ENCODE measurements at places on chromosomes 2 and 18. TPM values are rescaled to one million over a fixed set of nuclear protein-coding genes. Genes with fewer than 3 reads are reported as not detected.

DNA sequence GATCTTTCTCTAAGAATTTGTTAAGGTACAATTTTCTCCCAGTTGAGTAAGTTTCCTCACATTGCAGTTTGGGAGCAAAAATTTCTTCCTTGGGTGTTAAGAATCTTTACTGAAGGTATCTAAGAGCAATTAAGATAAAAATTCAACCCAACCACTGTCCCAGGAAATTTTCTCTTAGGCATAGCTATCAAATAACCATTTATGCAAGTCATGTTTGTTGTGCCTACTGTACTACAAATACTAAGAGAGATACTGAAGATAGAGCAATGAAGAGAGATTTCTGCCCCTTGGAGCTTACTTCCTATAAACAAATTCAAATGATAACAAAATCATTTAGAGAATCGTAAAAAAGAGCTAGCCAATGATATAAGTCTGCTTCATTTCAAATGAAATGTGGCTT is 402.8 kb downstream of the LRRTM4 start:
- DNase-seq: no peak

DNA sequence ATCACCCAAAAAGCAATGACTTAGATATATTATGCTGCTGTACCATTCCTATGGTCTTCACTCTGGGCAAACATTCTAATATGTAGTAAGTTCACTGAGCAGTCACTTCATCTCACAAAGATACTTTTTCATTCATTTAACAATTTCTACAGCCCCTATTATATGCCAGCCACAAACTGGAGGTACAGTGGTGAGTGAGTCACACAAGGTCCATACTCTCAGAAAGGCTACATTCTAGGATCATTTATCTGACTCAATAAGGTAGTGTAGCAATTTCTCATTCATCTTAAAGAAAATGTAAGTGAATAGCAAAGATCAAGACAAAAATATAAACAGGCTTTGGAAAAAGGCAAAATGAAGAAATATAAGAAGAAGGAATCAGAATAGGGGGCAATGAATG is 40.5 kb downstream of the NHEJ1 start:
- DNase-seq: no peak

DNA sequence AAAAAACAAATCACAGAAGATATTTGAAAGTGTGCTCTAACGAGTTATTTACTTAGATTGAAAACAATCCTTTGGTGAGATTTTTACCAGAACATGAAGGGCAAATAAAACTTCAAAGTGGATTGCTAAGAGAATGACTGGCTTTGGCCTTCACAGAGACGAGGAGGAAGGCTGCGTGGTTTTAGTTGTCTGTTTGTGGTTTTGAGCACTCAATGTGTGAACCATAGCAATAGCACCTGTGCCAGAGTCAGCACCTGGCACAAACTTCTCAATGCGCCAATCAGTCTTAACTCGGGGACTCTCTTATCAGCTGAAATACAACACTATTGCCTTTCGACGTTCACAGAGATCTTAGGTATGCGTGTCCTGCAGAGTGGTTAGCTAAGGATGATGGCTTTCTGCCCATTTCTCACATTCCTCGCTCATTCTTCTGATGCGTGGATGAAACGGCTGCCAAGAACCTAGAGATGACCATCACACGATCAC is 70.0 kb downstream of the MBP start:
- DNase-seq: no peak

GRCh38 chr2:109215866-109216265 is 86.9 kb downstream of the SH3RF3 start:
- no peak for DNase-seq

DNA sequence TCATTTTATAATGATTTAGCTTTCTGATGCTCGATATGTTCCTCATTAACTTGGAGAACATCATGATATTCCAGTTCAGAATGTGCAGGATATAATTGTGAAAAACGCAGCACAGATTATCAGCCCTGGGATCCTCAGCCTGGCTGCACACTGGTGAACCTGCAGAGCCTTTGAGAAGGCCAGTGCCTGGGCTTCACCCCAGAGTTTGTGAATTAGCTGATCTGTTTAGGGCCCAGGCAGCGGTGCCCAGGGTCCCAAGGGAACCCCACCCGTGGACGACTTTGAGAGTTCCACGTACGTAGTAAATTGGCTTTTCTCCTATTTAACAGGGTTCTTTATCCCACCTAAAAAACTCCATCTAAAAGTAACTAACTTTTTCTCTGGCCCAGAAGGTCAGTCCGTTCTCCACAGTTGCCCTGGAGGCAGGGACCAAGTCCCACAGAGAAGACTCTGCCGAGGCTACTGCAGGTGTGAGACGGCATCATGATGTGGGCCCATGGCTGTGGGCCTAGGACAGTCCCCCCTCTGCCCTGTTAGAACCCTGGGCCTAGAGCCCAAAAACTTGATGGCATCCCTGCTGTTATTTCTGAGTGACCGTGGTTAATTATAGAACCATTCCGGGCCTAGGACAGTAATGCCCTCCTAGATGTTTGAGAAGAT is 39.6 kb upstream of the RPL31 start:
- no peak for DNase-seq

DNA sequence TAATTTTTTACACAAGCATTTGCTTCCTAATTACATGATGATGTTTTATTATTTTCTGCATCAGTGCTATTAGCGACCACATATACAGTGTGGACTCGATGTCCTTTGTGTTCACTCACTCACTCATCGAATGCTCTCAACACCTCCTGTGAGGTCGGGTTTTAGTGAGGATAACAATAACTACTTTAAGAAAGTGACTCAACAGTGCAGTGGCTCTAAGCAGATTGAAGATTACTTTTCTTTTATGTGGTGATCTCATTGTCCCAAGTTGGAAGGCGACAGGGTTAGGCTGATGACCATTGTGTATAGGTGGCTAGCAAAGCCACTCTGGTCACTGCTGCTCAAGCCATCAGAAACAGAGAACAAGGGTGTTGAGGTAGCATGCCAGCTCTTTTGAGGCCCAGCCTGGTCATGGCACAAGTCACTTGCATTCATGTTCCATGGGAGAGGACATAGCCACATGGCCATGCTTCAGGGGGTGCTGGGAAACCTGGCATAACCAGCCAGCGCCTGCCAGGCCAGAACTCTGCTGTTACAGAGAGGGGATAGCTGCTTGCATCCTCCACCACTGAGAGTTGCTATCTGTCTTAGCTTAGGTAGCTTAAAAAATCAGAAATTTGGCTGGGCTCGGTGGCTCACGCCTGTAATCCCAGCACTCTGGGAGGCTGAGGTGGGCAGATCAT is 60.4 kb downstream of the PDCL3 start:
- no peak for DNase-seq

GRCh38 chr2:46213906-46214305 is 83.3 kb upstream of the EPAS1 start:
- DNase-seq: no peak

DNA sequence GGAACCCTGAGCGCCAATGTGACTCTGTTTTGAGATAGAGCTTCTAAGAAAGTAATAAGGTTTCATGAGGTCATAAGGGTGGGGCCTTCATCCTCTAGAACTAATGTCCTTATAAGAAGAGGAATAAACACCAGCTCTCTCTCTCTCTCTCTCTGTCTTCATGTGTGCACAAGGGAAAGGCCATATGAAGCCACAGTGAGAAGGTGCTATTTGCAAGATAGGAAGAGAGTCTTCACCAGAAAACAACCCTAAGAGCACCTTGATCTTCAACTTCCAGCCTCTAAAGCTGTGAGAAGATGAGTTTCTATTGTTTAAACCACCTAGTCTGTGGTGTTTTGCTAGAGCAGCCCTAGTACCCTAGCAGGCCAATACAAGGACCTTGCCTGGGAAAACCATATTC is 55.8 kb downstream of the DOCK10 start:
- no peak for DNase-seq

- no peak for DNase-seq
Measured at GRCh38 chr2:65215946-65216345, 11.7 kb upstream of the ACTR2 start.

- DNase-seq: no peak
Measured at GRCh38 chr2:28377195-28377816, 15.4 kb upstream of the FOSL2 start.

GRCh38 chr18:58863539-58864145 is 1.0 kb upstream of the ZNF532 start:
- no peak for DNase-seq

DNA sequence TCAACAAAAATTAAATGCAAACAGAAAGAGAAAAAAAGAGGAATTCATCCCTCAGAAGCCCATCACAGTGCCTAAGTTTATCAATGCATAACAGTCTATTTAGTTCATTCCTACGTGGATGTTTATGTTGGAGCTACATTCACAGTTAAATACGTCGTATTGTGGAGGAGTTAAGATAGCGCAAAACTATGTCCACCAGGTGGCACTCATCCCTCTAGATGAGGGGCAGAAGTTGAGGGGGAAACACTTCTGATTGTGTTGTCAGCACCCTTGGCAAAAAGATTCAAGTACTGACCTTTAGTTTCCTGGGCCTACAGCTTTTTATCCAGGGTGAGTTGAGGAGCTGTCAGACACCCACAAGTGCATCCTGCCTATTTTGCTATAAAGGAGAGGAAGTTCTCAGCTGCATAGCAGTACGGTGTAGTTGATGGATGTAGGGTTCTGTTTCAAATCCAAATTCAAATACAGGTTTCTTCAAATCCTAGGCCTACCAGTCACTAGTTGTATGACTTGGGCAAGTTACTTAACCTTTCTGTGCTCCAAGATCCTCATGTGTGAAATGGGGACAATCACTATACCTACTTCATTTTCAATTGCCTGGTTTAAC is 26.8 kb upstream of the MYO1B start:
- DNase-seq: peak; percentile 9

DNA sequence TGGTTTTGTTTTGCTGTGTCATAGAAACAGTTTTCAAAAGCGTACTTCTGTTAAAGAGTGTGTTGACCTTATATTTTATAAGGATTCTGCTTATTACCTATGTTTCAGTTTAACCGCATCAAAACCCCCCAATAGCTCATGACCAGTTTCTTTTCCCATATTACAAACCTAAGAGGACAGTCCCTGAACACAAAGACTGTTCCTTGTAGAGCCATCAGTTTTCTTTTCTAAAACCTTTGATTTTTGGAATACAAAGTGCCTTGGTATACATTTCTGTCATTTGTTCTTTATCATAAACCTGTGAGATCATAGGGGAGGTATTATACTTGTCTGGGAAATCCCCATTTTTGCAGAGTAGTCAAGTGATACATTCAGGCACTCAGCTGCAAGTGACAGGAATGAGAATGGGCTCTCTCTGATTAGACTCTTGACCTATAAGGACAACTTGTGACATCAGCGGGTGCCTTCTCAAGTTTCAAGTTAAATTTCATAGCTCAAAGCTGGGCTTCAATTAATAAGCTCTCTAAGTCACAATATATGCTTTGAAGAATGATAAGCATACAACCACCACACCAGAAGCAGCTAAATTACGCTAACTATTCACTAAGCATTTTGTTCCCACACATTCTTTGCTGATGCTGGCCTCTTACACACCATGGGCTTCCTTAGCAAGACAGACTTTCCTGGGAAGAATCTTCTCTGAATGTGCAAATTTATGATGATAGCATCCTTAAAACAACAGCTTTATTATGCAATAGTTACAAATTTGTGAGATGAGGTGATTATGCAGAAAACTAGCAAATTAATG is 97.5 kb upstream of the CD302 start:
- DNase-seq: no peak

- DNase-seq: no peak
Measured at GRCh38 chr18:77021075-77021474, 111.5 kb downstream of the MBP start.

- DNase-seq: no peak
Measured at GRCh38 chr2:1972422-1972821, 228.1 kb upstream of the PXDN start.

- no peak for DNase-seq
Measured at GRCh38 chr2:211367293-211367692, 810.9 kb downstream of the CPS1 start.

GRCh38 chr2:118239284-118239683 is 151.0 kb downstream of the INSIG2 start:
- no peak for DNase-seq

DNA sequence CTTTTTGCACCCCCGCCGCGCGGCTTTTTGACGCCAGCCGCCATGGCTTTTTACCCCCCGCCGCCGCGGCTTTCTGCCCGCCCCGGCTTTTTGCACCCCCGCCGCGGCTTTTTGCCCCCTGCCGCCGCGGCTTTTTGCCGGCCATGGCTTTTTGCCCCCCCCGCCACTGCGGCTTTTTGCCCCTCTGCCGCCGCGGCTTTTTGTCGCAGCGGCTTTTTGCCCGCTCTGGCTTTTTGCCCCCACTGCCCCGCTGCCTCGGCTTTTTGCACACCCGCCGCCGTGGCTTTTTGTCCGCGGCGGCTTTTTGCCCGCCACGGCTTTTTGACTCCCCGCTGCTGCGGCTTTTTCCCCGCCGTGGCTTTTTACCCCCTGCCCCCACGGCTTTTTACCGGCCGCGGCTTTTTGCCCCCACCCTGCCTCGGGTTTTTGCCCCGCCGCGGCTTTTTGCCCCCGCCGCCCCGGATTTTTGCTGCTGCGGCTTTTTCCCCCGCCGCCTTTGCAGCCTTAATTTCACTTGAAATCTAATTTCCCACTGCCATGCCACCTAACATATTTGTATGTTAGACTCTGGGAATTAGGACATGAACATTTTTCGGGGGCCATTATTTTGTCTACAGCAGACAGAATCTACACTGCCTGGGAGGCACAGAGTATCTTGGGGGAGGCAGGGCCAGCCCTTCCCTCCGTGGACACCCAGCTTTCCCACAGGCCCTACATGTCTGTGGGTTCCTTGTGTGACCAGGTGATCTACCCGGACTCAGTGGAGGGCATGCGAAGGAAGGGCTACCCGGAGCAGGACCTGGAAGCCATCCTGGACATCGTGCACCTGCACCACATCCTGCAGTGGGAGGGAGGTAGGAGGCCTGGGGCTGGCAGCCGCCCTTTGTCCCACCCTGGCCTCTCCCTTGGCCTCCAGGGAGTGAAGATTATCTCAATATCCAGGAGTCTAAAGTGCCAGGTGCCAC is 3031.0 kb upstream of the TEKT4 start:
- no peak for DNase-seq

DNA sequence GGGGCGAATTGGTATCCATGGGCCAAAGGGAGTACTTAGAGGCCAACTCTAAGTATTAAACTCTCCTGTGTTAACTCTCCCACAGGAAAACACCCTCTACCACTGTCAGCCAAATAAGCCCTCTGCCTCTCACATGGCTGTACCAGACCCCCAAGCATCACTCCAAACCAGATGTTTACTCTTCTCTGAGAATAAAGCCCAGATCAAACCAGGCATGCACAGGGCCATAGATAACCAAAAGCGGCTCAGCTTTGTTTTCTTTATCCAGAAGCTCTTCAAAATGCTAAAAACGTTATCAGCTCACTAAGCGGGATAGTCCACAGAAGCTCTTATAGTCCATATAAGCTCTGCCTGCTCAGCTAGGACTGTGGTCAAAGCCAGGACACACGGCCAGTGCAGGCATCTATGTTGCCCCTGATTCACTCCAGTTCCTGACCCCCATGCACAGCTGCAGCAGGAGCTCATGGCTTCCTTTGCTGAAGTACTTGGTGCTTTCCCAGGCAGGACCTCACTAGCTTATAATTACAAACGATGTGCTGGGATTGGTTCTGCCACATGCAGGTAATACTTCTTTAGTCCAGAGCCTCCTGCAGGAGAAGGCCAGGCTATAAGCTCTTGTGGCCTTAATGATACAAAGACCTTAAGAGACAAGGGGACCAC is 21.0 kb upstream of the SEMA4C start:
- no peak for DNase-seq

GRCh38 chr2:29797916-29798315 is 123.5 kb downstream of the ALK start:
- DNase-seq: no peak

Gene FLACC1
- 11.1 TPM for total RNA-seq

Gene WDR12
- 18.6 TPM for total RNA-seq

Gene TDRD15
- 0.42 TPM for total RNA-seq

Gene HTR2B
- total RNA-seq: 2.8 TPM

Gene RAB27B
- 0.42 TPM for total RNA-seq

Gene LRRC30
- not detected for total RNA-seq

Gene SIX3
- total RNA-seq: 0.14 TPM

Measured in thoracic aorta (tissue), 2 donors.